ENCODE measurements at places on chromosomes 7 and 10.

GRCh38 chr10:118844731-118845521, 90.2 kb upstream of the CACUL1 start:
- DNase-seq: no peak

GRCh38 chr7:144588559-144589051, 185.1 kb upstream of the NOBOX start:
- DNase-seq: no peak

DNA sequence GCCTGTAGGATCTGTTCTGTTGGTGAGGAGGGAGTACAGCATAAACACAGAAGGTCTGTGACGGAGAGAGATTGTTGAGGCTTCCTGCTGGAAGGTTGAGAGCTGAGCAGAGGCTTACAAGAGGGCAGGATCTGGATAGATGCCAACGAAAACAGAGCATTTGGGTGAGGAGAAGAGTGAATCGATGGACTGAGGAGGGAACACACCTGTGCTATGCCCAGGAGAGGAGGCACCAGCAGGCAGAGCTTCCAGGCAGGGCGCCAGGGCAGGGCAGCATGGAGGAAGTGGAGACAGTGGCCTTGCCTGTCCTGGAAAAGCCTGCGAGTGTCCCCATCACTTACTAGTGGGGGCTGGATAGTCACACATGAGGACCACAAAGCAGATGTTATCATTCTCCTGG, 282.9 kb downstream of the PAXIP1 start:
- peak; percentile 16 for DNase-seq

- DNase-seq: peak; percentile 25
These were observed 55.5 kb upstream of the LOXL4 start for GRCh38 chr10:98323221-98324164.

DNA sequence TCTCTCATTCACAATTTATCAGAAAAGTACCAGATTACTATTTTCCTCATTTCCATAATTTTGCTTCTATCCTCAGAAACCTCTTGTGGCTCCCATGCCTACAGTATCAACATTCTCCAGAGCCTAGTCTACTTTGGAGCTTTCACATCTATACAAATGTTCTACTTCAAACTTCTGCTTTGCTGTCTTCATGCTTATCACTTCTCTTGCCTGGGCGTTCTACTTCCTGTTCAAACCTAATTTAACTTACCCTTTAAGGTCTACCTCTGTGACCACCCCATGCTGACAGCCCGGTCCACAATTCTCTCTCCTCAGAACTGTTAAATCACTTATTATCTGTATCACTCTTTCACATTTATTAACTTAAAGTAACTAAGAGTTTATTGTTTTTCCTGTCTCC, 6.1 kb upstream of the PTPN12 start:
- no peak for DNase-seq

DNA sequence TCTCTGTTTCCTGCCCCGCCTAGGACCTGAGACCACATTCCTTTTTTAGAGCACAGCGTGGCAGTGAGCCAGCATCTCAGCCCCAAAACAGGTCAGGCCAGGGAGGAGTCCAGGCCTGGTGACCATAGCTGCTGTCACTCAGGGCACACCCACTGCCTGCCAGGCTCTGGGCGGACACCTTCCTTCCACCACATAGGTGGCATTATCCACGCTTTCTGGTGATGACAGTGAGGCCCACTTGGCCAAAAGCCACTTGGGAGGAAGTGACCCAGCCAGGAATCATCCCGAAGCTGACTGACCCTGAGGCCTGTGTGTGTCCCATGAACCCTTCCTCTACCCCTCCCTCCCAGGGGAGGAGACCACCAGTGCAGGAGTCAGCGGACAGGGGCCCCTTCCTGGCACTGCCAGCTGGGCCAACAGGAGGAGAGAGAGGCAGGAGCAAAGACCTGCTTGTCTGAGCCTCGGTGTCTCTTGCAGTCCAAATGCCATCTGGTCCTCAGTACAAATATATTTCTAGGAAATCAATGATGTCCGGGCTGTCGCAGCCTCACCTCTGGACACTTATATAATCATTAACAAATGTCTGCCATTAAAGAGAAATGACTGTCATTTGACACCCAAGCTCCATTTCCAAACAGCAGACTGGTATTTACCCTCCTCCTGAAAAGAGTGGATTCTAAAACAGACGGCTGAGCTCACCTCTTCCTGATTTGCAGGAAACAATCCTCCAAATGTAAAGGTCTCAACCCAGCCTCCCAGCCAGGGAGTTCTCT, 63.0 kb downstream of the ABRAXAS2 start:
- DNase-seq: no peak

- no peak for DNase-seq
These were observed 25.8 kb downstream of the WBP1L start for GRCh38 chr10:102769375-102770107.

DNA sequence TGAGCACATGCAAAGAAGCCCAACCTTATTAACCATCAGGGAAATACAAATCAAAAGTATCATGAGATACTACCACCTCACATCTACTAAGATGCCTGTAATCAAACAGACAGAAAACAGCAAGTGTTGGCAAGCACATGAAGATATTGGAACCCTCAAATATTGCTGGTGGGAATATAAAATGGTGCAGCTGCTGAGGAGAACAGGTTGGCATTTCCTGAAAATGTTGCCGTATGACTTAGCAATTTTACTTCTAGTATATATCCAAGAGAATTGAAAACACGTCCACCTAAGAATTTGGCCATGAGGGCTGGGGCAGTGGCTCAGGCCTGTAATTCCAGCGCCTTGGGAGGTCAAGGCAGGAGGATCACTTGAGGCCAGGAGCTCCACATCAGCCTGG, 39.4 kb upstream of the TNRC18 start:
- DNase-seq: no peak

GRCh38 chr7:101618916-101619315, 10.2 kb downstream of the MYL10 start:
- DNase-seq: no peak

DNA sequence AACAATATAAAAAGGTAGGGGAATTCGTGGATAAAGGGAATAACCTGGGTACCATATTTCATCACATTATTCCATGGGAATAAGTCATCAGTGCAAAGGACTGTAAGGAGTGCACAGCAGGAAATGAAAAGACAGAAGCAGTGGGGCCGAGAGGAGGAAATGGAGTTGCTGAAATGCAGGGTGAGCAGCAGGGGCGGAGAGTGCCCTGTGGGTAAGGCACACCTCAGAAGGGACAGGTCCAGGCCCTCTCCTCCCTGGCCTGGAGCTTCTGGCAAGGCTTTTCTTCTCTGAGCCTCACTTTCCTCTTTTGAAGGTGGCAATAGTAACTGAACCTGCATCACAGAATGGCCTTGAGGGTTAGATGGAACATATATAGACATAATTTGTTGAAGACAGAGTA, 26.2 kb downstream of the IKZF1 start:
- no peak for DNase-seq

DNA sequence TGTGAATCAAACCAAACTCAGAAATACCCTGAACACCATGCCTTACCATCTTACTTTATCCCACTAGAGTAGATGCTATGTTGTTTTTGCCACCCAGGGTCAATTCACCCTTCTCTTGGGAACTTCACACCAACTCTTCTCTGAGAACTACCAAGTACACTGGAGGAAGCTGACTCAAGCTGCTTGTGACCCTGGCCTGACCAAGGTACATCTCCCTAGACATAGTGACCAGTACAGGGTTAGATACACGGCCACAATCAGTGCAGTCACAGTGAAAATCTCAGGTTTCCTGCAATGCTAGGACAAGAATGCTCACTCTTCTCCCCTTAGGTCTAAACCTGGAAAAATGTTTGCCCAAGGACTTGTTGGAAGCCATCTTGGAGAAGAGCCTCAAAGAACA, 31.8 kb downstream of the EZH2 start:
- no peak for DNase-seq

GRCh38 chr10:119205894-119206602, 1.3 kb upstream of the GRK5 start:
- DNase-seq: peak; percentile 48

GRCh38 chr10:86348321-86349210, 18.0 kb downstream of the GRID1 start:
- peak; percentile 69 for DNase-seq

DNA sequence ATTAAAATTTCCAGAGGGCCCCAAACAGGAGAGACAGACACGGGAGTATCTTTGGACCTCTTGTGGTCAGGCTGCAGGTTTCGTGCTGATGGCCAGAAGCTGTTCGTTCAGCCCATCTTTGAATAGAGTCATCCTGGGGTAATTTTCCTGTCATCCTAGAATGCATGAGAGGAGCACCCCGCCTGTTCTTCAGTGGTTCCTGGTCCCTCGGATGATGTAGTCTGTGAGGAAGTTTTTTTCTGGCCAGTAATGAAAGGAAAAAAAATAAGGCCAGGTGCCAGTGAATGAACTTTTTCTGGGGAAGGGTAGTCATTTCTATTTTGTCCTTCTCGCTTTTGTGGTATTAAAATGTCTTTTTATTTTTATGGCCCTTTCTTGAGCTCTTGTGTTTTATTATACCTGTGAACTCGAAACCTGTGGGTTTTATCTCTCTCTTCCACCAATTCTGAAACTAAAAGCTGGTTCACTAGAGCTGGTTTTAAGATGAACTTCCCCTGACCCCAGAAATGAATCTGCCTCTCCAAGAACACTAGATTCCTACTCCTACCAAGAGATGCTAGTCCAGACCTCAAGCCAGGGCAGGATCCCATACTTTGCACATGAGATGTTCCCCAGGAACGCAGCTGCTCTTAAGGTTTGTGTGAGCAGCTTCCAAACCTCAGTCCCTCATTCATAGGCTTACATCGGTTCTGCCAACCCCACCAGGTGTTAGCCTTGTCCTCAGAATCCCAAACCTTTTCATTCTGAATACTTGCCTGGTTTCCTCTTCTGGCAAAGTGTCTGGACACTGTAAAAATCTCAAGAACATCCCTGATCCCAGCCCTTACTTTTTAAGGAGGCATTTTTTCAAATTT, 15.4 kb upstream of the MEST start:
- DNase-seq: no peak

- DNase-seq: no peak
These were observed 9.6 kb downstream of the PRF1 start for GRCh38 chr10:70592746-70593512.

DNA sequence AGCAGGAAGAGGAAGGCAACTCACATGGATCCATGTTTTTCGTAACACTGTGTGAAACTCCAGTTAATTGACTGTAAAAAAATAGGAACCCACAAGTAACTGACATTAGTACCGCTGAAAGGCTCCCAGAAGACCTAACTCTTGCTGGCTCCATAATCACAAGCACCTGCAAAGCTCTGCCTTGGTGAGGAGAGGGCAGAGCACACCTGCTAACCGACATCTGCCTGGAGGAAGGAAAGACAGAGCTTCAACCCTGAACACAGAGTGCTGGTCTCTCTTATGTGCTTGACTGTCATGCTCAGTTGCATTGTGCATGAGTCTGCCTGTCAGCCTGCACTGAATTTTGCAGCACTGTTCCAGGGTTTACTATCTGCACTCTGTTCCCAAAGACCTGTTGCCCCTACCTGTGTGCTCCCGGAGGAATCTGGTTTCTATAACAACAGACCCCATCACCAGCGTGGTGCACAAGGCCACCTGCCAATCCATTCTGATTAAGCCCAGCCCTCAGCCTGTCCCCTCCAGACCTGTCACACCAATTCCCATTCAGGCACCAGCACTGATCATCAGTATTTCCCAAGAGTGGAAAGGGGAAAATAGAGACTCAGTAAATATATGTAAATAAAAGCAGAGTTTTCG, 63.1 kb upstream of the ANKRD1 start:
- DNase-seq: no peak

GRCh38 chr10:77949167-77949566, 22.6 kb upstream of the DLG5 start:
- DNase-seq: no peak

GRCh38 chr7:84950836-84951235, 236.0 kb downstream of the SEMA3D start:
- DNase-seq: no peak
